ENCODE measurements at places on chromosomes 2 and 18.

- DNase-seq = peak; percentile 32
Measured at GRCh38 chr2:39991298-39991697, 212.2 kb upstream of the THUMPD2 start.

- DNase-seq = no peak
Measured at GRCh38 chr2:105458076-105458475, 59.2 kb upstream of the FHL2 start.

- no peak for DNase-seq
Measured at GRCh38 chr2:1988594-1988993, 244.3 kb upstream of the PXDN start.

GRCh38 chr2:67240507-67240906, 156.6 kb upstream of the ETAA1 start:
- peak; percentile 28 for DNase-seq

- DNase-seq = no peak
Measured at GRCh38 chr2:98472132-98472650, 27.5 kb downstream of the INPP4A start.

- no peak for DNase-seq
Measured at GRCh38 chr2:79004680-79005079, 20.8 kb upstream of the REG3G start.

DNA sequence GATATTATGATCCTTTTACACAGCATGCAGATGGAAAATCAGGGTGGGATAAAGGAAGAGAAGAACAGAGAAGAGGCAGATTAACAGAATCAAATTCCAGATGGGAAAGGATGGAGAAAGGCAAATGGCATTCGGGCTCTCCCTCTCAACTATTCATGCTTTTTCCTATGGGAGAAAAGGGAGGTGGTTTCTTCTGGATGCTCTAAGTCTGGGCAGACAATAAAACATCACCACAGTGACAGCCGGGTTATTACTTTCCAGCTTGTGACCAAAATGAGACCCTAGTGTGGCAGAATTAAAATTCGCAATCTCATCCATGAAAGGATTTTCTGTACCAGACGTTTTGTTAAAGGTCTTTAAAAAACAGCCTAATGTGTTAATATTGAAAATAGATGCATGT, 440.7 kb downstream of the RND3 start:
- no peak for DNase-seq

DNA sequence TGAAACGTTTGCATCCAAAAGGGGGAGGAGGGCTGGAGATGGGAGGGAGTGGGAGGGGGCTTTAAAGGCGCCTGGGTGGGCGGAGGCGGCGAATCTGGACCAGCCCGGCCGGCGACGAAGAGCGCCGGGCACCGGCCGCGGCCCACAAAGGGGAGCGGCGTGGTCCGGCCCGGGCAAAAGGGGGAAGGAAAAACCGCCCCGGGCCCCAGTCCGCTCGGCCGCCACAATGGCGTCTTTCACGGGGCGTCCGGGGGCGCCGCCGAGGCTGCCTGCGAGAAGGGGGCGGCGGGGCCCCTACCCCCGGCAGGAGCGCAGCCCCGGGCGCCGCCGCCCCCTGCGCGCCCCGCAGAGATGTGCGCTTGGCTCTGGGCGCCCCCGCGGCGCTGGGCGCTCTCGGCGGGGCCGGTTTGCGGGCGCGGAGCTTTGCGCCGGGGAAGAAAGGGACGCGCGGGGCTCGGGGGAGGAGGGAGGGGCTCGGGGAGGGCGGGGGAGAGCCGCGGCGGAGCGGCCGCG, 108.1 kb upstream of the KCTD1 start:
- DNase-seq = no peak

DNA sequence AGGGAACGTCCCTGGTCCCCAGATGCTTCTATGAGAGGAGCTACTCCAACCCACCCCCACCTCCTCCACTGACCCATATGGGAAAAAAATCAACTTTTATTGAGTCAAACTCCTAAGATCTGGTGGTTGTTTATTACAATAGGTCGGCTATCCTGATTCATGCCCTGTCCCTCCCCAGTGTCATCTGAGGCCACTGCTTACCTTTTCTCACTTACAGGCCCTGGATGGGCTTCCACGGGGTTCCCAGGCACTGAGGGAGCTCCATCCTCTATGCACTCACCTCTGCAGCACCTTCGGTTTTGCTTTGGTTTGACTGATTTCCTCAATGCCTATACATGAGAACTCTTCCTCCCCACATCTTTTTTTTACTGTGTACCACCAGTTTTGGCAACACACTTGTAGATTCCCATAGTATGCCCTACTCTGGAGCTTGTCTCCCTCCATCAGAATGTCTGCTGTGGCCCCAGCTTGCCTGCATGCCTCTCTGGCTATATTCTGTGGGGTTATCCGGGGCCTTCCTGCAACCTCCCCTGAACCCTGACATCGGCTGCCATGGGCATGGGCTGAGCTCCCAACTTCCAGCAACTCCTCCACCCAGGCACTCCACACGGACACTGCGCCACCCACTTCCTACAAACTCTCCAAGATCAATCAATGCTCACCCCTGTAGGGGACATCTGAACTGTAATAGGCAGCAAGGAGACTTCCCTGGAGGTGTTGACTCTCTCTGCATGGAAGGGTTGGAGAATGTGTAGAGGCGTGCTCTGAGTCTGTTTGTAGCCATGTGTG, 236.1 kb downstream of the VAPA start:
- no peak for DNase-seq

GRCh38 chr2:238304116-238304515, 15.7 kb upstream of the PER2 start:
- no peak for DNase-seq

- DNase-seq = peak; percentile 16
Measured at GRCh38 chr2:160465002-160465401, 28.6 kb downstream of the RBMS1 start.

GRCh38 chr2:236026841-236027240, 141.3 kb downstream of the GBX2 start:
- DNase-seq = no peak

- DNase-seq = no peak
Measured at GRCh38 chr2:224774735-224775134, 58.6 kb upstream of the CCDC195 start.

DNA sequence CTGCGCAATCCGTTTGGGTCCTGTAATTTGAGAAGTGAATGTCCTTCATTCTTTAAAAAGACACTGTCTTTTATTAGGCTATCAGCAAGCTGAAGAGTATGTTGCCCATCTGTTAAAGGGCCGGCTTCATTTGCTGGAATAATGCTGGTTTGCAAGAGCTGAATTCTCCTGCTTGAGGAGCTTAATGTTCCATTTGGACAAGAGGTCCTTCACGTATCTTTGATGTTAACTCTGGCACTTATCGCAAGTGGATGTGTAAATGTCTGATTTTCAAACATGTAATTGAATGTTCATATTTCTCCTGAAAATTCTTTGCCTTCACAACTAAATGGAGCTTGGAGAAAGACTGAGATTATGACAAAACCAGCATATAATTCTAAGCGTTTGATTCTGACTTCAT, 280.8 kb upstream of the NRP2 start:
- no peak for DNase-seq

DNA sequence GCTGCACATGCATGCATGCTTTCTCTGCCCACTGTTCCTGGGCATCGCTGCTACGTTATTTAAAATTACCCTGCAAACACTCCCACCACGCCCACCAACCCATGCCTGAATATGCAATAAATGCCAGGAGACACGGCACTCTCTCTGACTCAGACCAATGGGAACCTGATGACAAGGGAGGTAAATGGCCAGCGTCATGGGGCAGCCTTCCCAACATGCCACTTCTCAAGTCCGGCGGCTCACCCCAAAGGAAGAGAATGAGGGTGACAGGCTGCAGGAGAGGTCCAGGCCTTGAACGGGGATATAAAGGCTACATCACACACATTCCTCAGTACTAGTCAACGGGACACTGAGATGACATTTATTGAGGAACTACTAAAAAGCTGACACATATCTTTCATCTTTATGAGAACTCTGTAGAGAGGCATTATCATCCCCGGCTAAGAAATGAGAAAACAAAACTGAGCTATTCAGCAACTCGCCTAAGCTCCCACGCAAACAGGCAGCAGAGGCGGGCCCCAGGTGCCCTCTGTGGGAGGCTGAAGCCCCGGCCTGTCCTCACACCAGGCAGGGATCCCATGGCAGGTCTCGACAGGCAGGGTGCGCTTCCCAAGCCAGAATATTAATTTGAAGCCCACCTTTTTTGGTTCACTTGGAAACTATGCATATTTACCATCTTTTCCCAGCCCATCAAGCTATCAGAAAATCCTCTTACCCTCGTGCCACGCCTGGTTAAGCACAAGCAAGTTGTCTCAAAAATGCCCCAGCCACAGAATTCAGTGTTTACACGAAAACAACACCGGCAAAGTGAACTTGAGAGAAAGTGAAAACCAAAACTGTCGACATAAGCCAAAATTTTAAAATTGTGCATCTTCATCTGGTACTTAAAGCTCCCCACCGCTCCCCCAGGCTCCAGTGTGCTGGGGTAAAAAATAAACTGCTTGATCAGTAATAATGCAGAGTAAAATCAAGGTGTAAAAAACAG, 166.3 kb downstream of the HDAC4 start:
- no peak for DNase-seq

- no peak for DNase-seq
Measured at GRCh38 chr2:240400371-240401161, 34.9 kb upstream of the GPC1 start.

GRCh38 chr2:236673823-236674185, 104.2 kb downstream of the ACKR3 start:
- no peak for DNase-seq

DNA sequence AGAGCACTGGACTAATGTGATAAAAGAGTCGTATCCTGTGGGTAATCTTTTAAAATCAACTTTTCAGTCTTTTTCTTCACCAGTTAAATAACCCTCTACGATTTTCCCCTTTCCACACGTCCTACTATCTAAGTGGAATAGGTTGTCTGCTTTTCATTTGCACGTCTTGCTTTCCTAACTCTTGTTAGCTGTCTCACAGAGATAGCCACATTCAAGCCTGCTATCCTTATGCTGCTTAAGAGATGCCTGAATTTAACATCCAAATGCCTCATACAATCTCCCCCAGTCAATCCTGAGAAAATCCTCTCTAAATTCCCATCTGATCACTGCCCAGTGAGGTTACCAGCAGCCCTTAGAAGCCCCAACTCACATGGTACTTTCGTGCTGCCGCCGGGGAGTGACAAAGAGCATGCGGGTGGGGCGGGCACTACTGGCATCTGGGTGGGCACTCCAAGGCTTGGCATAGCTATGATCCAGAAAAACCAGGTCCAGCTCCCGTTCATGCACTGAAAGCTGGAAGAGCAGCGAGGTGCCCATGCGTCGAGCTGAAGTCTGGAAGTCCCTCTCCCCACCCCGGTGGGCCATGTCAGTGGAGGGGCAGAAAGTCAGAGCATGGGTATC, 1.5 kb downstream of the KANSL3 start:
- DNase-seq = peak; percentile 13

GRCh38 chr2:16614314-16614860, 51.2 kb downstream of the CYRIA start:
- no peak for DNase-seq

DNA sequence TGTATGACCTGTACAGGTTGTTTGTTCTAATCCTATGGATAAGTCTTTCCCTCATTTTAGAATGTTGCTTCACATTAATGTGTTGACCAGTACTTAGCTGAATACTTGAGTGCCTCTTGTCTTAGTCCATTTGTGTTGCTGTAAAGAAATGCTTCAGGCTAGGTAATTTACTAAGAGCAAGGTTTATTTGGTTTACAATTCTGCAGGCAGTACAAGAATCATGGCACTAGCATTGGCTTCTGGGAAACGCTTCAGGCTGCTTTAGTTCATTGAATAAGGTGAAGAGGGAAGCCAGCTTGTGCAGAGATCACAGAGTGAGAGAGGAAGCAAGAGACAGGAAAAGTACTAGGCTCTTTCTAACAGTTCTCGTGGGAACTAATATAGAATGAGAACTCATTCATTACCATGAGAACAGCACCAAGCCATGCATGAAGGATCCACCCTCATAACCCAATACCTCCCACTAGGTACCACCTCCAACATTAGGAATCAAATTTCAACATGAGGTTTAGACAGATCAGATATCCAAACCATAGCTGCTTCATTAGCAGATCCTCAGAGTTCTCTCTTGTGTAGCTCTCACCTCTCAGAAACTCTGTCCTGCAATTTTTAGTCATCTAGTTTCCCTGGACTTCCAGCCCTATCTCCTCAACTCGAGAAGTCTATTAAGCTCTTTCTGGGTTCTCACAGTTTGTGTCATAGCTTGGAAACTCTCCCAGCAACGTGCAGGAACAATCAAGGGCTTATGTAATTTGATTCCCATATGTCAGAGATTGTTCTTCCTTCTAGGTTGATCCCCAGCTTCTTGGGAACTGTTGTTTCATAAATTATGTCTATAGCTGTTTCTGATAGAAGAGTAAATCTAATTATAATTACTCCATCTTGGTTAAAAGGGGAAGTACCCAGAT, 2082.3 kb upstream of the CELF4 start:
- DNase-seq = peak; percentile 89

GRCh38 chr2:42274863-42275262, 86.2 kb downstream of the COX7A2L start:
- no peak for DNase-seq

GRCh38 chr18:8562919-8563318, 46.3 kb upstream of the RAB12 start:
- no peak for DNase-seq

DNA sequence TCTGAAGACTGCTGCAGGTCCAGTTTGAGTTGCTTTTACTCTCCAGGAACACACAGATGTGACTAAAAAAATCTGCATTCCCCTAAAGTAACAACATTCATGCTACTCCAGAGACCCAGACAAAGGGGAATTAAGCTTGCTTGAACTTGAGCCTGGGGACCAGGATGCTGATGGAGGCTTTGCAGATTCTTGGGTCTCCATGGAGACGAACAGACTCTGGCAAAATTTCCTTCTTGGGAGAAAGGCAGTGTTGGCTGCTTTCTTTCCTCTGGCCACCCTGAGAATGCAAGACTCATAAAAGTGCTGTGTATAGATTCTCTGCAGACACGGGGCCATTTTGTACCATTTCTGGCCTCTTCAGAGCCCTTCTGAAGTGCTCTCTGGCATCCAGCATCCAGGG, 112.0 kb downstream of the ACTR3 start:
- DNase-seq = no peak

GRCh38 chr2:11213090-11213638, 57.9 kb downstream of the SLC66A3 start:
- DNase-seq = peak; percentile 30

GRCh38 chr18:51569153-51569552, 371.7 kb upstream of the MEX3C start:
- no peak for DNase-seq

DNA sequence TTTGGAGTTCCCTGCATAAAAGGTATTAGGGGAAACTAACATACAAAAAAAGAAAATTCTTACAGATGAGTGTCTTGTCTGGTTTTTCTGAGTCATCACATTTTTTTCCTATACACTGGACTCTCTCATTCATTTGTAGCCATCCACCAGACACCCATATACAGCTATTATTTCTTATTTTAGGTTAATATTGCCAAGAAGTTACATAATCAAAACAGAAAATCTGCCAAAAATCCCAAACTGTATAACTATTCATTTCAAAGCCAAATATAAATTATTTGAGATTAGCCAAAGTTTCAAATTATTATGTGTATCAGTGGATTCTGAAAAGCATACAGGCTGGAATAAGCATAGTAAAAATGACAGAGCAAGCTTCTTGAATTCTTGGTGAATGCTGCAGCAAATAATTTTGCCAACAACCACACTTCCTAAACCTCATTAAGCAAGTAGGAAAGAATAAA, 191.2 kb downstream of the NCKAP5 start:
- DNase-seq = no peak

Measured in MCF 10A (cell line).